ENCODE measurements at places on chromosomes 4 and X.

DNA sequence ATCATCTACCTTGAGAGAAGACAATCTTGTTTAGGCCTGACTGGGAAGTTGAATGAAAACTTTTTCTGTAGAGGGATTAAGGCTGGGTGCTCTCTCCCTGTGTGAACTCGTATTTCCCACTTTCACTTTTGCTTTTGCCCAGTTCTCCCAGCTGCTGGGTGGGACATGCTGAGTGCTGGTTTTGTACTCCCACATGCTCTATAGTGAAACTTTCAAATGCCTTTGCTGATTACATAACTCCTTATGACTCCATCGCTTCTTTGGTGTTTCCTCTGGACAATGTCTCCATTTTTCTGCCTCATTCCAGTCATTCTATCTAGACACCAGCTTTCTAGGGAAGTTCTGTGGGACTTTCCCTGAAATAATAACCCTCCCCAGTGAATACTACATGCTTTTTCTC lies 100.5 kb downstream of the CLNK start:
- DNase-seq: no peak

DNA sequence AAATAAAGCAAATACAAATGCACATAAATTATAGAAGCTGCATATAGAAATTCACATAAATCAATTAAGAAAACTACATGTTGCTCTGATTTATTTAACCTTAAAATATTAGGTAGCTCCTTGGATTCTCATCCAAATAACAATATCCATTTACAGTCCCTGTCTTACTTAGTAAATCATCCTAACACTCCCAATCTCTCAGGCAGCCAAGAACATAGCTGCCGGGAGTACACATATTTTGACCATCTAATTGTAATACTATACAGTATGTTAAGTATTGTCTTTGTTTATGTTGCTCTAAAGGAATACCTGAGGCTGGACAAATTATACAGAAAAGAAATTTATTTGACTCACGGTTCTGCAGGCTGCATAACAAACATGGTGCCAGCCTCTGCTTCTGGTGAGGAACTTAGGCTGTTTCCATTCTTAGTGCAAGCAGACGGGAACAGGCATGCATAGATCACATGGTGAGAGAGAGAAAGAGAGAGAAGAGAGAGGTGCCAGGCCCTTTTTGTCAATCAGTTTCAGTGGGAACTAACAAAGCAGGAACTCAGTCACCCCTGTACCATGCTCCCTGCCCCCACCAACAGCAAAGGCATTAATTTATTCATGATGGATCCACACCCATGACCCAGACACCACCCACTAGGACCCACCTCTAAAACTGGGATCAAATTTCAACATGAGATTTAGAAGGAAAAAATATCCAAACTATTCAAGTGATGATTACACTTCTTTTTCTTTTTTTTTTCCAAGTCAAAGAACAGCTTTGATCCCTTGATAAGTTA lies 614.8 kb upstream of the TECRL start:
- no peak for DNase-seq

DNA sequence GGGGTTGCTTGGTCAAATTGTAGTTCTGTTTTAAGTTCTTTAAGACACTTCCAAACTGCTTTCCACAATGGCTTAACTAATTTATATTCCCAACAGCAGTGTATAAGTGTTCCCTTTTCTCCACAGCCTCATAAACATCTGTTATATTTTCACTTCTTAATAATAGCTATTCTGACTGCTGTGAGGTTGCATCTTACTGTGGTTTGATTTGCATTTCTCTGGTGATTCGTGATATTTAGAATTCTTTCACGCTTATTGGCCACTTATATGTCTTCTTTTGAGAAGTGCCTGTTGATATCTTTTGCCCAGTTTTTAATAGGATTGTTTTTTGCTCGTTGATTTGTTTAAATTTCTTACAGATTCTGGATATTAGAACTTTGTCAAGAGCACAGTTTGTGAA lies 278.6 kb upstream of the ITM2A start:
- DNase-seq: no peak

DNA sequence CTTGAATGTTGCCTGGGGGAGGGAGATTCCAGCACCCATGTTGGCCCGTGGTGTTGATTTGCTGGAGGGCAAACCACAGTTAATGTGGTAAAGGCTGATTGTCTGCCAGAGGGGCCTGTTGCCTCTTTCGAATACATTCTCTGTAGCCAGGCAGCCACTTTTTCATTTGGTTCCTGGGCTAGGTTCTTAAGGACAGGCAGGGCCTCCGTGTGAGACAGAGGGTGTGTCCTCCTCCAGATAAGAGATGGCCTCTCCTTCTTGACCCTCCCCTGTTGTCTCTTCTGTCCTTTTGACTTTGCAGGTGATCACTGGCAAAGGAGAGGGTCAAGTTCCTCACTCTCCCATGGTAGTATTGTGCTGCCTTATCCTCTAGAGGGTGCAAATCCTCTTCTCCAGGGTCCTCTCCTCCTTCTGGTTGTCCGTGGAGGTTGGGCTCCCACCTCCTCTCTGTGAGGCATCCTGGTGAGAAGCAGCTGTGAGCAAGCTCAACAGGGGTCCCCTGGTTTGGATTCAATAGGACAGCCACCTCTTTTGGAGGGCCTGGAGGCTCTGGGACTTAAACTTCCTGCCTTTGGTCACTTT lies 44.9 kb downstream of the ZNF182 start:
- peak; percentile 3 for DNase-seq

GRCh38 chr4:180240670-180241069 lies 2002.5 kb upstream of the TENM3 start:
- DNase-seq: no peak

- no peak for DNase-seq
Measured at GRCh38 chrX:63250253-63250868, 100.8 kb downstream of the SPIN4 start.

GRCh38 chr4:127139788-127140286 lies 492.9 kb upstream of the INTU start:
- DNase-seq: no peak

- no peak for DNase-seq
Measured at GRCh38 chrX:24396236-24396930, 35.9 kb downstream of the SUPT20HL1 start.

DNA sequence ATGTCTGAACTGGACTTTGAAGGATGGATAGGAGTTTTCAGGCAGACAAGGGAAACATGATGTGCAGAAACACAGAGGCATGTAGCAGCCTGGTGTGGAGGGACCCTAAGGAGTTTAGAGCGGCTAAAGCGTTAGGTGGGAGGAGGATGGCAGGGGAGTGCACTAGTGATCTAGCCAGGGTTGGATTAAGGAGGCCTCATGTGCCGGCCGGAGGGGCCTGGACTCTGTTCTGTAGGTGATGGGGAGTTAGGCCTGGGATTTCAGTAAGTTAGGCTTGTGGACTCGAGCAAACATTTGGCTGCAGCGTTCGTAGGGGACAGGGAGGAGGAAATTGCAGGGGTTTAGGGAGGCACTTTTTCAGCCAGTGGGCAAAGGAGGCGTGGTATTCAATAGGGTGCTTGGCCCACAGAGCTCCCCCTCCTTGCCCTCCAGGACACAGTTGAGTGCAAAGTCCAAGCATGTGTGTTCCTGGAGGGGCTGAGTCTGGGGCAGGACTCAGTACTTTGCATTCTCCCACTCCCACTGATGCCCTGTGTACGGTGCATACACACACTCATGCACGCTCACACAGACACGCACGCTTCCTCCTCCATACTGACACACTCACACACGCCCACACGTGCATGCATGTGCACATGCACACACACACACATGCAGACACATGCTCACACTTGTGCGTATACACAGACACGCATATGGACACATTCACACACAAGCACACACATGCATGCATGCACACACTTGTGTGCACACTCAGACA lies 18.6 kb downstream of the PSAPL1 start:
- DNase-seq: no peak

- DNase-seq: no peak
Measured at GRCh38 chrX:131081772-131082740, 23.9 kb downstream of the ARHGAP36 start.

DNA sequence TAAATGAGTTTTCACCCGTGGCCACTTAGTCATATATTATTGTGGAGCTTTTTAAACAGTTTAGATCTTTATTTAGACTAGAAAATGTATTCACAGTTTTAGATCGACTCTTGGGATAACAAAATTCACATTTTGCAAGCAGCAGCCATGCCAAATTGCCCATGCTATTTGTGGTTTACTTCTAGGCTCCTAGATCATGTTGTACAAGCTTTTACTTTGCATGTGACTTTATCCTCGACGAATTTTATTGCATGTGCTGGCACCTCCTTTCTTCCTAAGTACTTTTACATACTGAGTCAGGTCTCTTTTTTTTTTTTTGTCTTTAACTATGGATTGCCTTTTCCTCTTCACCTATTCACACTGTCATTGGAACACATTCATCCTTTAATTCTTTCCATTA lies 23.2 kb downstream of the BBS12 start:
- DNase-seq: no peak

- DNase-seq: no peak
Measured at GRCh38 chr4:4361883-4362282, 25.0 kb upstream of the NSG1 start.

GRCh38 chrX:134963041-134963440 lies 27.8 kb upstream of the SMIM10 start:
- DNase-seq: no peak

- no peak for DNase-seq
Measured at GRCh38 chr4:182478475-182478874, 235.3 kb downstream of the TENM3 start.

- no peak for DNase-seq
Measured at GRCh38 chrX:115372152-115372551, 82.6 kb downstream of the LUZP4 start.

- no peak for DNase-seq
Measured at GRCh38 chr4:184479516-184479950, 5.2 kb upstream of the IRF2 start.

GRCh38 chr4:81360737-81361136 lies 111.0 kb downstream of the RASGEF1B start:
- no peak for DNase-seq

- no peak for DNase-seq
Measured at GRCh38 chrX:138923805-138924204, 212.3 kb upstream of the FGF13 start.

DNA sequence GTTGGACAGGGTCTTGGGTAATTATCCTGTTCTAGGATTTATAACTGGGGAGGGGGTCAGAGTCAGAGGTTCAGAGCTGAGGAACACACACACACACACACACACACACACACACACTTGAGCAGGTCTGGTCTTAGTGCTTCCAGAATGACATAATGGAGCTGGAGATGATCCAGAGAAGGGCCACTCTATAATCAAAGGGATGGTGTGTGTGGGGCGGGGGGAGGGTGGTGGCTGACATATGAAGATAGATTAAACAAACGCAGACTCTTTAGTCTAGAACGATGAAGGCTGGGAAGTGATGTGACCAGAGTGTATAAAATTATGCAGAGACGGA lies 434 bp upstream of the TMEM255A start:
- DNase-seq: no peak

- DNase-seq: no peak
Measured at GRCh38 chr4:53767482-53767881, 176.2 kb upstream of the LNX1 start.

DNA sequence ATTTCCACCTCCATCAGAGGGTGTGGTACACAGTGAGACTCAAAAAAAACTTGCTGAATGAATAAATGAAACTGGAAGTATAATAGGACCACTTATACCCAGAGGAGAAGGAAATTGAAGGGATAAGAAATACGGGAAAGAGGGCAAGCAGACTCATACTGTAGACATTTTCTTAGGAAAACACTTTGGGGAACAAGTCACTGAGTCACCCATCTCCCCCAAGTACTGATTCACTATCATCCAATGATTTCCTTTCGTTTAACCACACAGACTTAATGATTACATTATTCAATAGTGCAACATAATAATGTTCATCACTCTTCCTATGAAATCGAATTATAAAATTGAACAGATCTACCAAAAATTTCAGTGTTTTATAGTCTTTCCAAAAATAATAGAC lies 97.1 kb downstream of the LDB2 start:
- DNase-seq: no peak

GRCh38 chrX:13195340-13195739 lies 124.5 kb downstream of the ATXN3L start:
- DNase-seq: no peak

- DNase-seq: no peak
Measured at GRCh38 chr4:11158971-11159370, 269.7 kb downstream of the HS3ST1 start.

DNA sequence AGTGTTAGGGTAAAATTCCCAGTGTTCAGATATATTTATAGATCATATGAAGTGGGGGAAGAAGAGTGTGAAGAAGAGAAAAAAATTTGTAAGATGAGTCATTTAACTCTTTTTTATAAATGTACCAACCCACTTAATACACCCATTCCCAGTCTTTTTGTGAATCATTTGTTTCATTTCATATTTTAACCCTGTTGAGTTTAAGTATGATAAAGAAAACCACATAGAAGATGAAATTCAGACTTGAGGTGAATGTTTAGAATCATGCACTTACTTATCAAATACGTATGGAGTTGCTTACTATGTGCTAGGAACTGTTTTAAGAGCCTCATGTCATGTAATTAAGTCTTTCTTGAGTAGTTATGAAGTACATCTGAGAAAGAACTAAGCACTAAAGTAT lies 56.6 kb upstream of the DAPP1 start:
- DNase-seq: peak; percentile 4

DNA sequence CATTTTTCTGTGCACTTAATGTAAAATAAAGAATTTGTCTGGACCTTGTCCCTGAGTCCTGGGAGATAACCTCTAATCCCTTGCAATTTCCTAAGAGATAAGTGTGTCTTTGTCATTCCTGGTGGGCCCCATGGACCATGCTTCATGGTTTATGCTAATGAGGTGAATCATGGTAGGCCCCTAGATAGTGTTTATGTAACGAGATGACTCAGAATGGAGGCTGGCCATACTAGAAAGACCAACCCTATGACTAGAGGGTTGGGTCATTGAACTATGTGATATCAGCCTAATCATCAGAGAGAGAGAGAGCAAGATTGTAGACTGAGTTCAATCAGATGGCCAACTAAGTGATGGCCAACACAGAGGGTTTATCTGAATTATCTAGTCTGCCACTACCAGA lies 64.2 kb upstream of the NHSL2 start:
- DNase-seq: no peak

- no peak for DNase-seq
Measured at GRCh38 chrX:112830540-112830939, 10.1 kb downstream of the AMOT start.

DNA sequence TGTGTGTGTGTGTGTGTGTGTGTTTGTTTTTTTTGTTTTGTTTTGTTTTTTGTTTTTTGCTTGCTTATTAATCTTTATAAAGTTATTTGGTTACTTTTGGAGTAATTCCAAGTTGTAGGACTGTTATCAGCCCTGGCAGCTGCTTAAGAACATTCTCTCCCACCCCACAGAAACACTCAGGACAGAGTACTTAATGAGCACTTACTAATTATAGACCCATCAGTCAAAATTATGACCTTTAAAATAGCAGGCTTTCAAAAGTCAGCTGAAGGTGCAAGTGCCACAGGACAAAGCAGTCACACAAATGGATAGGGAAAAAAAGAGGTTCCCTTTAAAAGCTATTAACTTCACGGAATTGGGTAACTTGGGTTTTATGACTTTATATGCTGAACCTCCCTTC lies 69.0 kb downstream of the BEND2 start:
- DNase-seq: no peak

- DNase-seq: no peak
Measured at GRCh38 chr4:76702440-76703122, 195.4 kb downstream of the SOWAHB start.

- peak; percentile 17 for DNase-seq
Measured at GRCh38 chr4:8594097-8595038, 1.8 kb downstream of the CPZ start.
